ENCODE measurements at places on chromosomes 12 and 14.
A peak's percentile ranks its signal among the peaks of the same experiment; 100 is the strongest.

DNA sequence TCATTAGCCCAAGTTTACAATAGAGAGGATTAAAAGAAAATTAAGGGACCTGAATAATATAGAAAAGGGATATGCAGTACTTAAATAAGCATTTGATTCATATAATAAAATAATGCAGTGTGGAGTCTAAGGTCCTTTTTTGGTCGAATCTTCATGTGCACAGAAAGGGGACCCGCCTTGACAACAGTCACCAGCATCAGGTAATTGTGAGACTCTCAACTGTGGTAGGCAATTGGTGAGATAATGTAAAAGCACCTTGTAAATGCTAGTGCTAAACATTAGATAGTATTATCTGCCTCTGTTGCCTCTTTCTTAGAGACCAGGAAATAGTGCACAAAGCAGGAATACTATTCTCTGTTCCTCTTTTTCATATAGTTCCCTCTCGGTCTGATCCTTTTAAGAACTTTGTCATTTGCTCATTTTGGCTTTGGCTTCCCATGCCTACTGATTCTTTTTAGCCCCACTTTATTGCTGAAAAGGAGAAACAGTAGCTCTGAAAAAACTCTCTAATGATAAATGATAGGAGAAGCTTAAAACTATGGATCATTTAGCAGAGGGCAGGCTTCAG, 17.5 kb downstream of the CHPT1 start:
- DNase-seq = no peak

DNA sequence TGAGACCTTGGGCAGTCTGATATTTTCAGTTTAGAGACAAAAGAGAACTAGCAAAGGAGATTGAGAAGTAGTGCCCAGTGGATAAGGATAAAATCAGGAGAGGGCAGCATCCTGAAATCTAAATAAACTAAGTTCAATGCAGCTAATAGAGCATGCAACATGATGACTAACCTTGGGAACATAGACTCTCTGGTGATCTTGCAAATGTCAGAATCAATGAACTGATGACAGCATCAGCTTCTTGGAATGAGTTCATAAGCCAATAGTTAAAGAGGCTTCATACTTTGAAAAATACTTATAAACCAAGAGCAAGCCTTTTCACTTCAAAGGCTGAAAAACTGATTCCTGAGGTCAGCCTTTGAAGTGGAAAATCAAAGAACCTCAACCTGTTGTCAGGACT, 8.2 kb downstream of the TAS2R19 start:
- DNase-seq = no peak

DNA sequence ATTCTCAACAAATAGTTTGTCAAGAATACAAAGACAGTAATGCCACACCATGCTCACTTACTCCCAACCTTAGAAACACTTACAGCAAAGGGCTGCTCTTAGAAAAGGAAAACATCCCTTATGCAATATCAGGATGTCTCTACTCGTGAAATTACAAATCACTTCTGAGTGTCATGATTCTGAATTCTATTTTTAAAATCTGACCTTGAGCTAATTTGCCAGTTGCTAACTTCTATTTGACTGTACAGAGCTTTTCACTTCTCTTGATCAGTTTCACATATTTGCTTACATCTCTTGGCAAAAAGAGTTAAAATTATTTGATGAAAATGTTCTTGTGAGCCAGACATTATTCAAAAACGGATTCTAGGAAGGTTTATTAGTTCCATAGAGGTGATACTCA, 136.7 kb upstream of the SLC35F4 start:
- DNase-seq = no peak

DNA sequence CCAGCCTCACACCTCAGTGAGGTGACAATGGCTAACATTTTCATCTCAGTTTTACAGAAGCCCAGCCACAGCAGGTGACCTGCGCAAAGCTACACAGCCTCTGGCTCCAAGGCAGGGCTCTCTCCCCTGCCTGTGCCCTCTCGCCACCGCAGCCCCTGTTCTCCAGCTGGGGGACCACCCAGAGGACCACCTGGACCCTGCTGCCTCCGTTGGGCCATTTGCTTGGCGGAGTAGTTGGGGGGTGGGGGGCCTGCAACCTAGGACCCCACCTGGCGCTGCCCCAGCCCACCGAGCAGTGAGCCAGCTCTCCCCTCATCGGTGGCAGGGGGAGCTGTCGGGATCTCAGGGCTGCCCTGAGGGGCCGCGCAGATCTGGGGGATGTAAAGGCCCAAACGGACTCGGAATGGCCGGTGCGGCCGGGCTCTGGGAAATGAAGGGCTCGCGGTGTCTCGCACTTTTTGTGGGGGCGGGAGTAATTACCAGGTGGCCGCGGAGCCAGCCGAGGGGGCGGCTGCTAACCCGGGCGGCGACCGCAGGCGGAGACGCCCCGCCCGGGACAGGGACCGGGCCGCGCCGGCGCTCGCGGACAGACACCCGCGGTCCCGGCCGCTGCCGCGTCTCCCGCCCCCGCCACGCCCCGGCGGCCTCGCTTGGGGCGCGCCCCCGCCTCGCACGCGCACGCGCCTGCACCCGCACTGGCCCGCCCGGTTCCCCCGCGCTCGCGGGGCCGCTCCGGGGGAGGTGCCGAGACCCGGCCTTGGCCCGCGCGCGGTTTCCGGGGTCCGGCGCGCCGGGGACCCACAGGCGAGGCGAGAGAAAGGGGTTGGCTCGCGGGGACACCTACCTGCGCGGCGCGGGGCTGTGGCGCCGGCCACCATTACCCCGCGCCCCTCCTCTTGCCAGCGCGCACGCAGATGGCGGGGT, 8.6 kb upstream of the GPR68 start:
- DNase-seq = peak; percentile 56

GRCh38 chr12:132490422-132491137, 629 bp downstream of the FBRSL1 start:
- DNase-seq = no peak

DNA sequence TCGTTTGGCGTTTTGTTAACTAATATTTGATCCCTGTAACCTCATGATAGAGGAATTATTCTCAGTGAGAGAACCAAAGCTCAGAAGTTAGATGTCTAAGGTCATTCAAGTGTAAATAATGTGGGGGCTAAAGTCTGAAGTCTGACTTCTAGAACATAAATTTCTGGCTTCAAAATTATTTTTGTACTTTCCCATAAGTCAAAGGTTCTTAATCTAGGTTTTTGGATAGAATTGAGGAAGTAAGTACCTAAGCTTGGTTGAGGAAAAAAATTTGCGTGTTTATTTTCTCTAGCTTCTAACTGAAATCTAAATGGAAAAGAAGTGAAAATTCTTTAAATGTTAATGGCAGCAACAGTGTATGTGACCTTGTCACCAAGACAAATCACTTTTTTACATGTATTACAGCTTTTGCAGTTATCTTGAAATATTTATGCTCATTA, 2.3 kb downstream of the LARP4 start:
- DNase-seq = no peak

DNA sequence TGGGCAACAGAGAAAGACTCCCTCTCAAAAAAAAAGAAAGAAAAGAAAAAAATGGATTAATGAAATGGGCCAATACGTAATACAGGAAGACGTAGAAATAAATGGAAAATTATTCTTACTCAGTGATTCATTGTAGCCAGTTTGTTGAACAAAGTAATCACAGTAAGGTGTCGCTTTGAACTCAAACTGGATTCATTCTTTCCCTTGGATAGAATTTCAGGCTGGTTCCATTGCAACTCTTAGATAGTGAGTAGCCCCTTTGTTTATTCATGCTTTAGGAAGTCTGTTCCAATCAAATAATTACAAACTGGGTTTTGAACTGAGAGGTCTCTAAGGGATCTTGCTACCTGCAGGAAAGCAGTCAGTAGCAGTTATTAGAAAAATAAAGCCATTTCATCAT, 42.3 kb upstream of the PAPOLA start:
- DNase-seq = no peak

GRCh38 chr12:90502070-90502469, 452.9 kb downstream of the CCER1 start:
- no peak for DNase-seq

DNA sequence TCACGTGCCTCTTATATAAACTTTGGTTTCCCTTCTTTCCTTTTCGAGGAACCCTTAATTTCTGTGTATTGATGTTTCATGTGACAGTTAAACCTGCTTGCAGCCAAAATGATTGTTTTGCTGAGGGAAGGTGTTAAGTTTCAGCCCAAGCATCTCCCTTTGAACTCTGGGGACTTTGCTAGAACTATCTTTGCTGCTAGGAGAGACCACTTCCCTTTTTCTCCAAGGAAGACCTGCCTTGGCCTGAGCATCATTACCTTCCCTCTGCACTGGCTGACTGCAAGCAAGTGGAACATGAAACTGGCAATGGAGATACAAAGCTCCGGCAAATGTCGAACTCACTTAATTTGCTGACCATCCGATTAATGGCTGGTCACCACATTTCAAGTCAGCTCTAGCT, 192.8 kb downstream of the GRIN2B start:
- no peak for DNase-seq

GRCh38 chr12:68031174-68031573, 41.9 kb downstream of the IFNG-AS1 start:
- no peak for DNase-seq

DNA sequence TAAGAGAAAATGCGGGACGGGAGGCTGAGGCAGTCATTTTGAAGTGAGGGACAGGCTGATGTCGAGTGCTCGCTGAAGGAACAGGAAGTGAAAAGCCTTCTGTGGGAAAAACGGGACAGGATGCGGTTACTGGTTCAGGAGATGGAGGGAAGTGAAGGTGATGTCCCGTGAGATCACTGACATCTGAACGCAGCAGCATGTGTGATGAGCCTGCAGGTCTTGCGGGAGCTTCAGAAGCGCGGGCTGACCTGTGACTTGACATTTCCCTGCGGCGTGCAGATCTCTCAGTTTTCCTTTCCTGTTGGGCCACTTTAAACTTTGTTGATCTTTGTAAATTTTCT, 77.8 kb downstream of the DDX51 start:
- peak; percentile 60 for DNase-seq

DNA sequence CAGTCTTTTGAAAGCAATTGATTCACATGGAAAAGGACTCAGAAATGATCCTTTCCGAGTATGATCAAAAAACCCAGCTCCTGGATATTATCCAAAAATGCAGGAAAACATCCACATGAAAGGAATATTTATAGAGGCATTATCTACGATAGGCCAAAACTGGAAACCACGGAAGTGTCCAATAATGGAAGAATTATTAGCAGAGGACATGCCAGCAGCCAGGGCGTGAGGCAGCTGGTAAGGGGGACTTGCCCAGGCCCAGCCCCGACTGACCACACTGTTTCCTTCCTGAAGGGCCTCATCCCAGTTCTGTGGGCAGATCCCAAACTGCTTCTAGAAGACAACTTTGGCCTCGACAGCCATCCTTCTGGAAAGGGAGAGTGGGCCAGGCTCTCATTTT, 20.5 kb downstream of the ACTN1 start:
- no peak for DNase-seq

DNA sequence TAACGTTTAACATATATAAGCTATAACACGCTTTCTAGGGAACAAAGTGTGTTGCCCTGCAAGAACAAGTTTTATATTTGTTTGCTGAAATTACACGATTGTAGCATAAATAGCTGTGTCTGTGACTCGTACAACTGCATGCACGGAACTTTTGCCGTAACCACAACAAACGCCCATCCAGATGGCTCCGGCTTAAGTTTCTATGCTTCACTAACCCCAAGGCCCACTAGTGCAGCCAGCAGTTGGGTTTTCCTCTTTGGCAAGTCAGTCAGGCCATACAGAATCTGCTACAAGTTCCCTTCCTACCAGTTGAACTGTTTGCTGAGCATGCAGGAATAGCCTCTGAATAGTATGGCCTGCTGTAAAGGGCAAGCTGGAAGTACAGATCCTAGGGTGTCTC, 12.1 kb downstream of the CSRP2 start:
- no peak for DNase-seq

Measured in stimulated activated CD4-positive, alpha-beta T cell treated with anti-CD3 and anti-CD28 coated beads, Interleukin-15, amount 100 ng/mL, for 24 hours (primary cell).